ENCODE measurements at places on chromosomes 3 and 15. TPM values are rescaled to one million over a fixed set of nuclear protein-coding genes. Genes with fewer than 3 reads are reported as not detected.

CTXN2 gene
- 0.22 TPM for total RNA-seq

CADM2 gene
- total RNA-seq, result 233 TPM

FBXW12 gene
- 0.66 TPM for total RNA-seq

PYGO1 gene
- total RNA-seq, result 7.8 TPM

NECTIN3 gene
- total RNA-seq, result 22.6 TPM

MB21D2 gene
- 42.5 TPM for total RNA-seq

NAALADL2 gene
- total RNA-seq, result 1.6 TPM

DAPK2 gene
- total RNA-seq, result 2.6 TPM

IREB2 gene
- total RNA-seq, result 82.4 TPM

LRRC15 gene
- not detected for total RNA-seq

WDR93 gene
- not detected for total RNA-seq

VIPR1 gene
- not detected for total RNA-seq

CCNB2 gene
- total RNA-seq, result 13.1 TPM

PFKFB4 gene
- total RNA-seq, result 40.3 TPM

ADCY5 gene
- 2.1 TPM for total RNA-seq

HDDC3 gene
- 10.7 TPM for total RNA-seq

ANKRD63 gene
- not detected for total RNA-seq

GP9 gene
- total RNA-seq, result not detected

SLC22A14 gene
- total RNA-seq, result 0.93 TPM

MESP1 gene
- total RNA-seq, result 1.1 TPM

SHISA5 gene
- 261 TPM for total RNA-seq

CLDN18 gene
- total RNA-seq, result not detected

UBAP1L gene
- 4.6 TPM for total RNA-seq

TIGIT gene
- total RNA-seq, result not detected

LRTM1 gene
- not detected for total RNA-seq

NGLY1 gene
- total RNA-seq, result 28.0 TPM

EOMES gene
- not detected for total RNA-seq

LINGO1 gene
- total RNA-seq, result 180 TPM

PLCH1 gene
- 1.1 TPM for total RNA-seq

C3orf22 gene
- not detected for total RNA-seq

GORASP1 gene
- 44.6 TPM for total RNA-seq

RAP2B gene
- 24.5 TPM for total RNA-seq

KIF7 gene
- 9.3 TPM for total RNA-seq

NUSAP1 gene
- 19.3 TPM for total RNA-seq

TRH gene
- total RNA-seq, result 1.7 TPM

SLC15A2 gene
- total RNA-seq, result 0.64 TPM

C3orf18 gene
- total RNA-seq, result 13.0 TPM

VGLL3 gene
- 0.15 TPM for total RNA-seq

CDCP1 gene
- 0.71 TPM for total RNA-seq

STAB1 gene
- total RNA-seq, result 6.3 TPM

CFAP91 gene
- 0.59 TPM for total RNA-seq

ZNF621 gene
- total RNA-seq, result 34.8 TPM

ZPLD1 gene
- total RNA-seq, result not detected

RGMA gene
- total RNA-seq, result 56.6 TPM

SCAMP5 gene
- total RNA-seq, result 164 TPM

SAXO2 gene
- 0.20 TPM for total RNA-seq

SNURF gene
- 41.9 TPM for total RNA-seq

SPTSSB gene
- total RNA-seq, result 1.9 TPM

LRRC49 gene
- 28.6 TPM for total RNA-seq

LARP6 gene
- total RNA-seq, result 21.6 TPM

CHRNA5 gene
- 55.3 TPM for total RNA-seq

IL17RE gene
- 3.9 TPM for total RNA-seq

C15orf62 gene
- 0.17 TPM for total RNA-seq

LMAN1L gene
- total RNA-seq, result not detected

DUOXA2 gene
- not detected for total RNA-seq

USP19 gene
- total RNA-seq, result 83.1 TPM

ZMYND10 gene
- 1.3 TPM for total RNA-seq

Data from glutamatergic neuron (in vitro differentiated cells).